HEK293T (cell line): ENCODE measurements at places on chromosomes 2 and 18.

GRCh38 chr2:8633735-8634313, 48.0 kb upstream of the ID2 start:
- no peak for DNase-seq

DNA sequence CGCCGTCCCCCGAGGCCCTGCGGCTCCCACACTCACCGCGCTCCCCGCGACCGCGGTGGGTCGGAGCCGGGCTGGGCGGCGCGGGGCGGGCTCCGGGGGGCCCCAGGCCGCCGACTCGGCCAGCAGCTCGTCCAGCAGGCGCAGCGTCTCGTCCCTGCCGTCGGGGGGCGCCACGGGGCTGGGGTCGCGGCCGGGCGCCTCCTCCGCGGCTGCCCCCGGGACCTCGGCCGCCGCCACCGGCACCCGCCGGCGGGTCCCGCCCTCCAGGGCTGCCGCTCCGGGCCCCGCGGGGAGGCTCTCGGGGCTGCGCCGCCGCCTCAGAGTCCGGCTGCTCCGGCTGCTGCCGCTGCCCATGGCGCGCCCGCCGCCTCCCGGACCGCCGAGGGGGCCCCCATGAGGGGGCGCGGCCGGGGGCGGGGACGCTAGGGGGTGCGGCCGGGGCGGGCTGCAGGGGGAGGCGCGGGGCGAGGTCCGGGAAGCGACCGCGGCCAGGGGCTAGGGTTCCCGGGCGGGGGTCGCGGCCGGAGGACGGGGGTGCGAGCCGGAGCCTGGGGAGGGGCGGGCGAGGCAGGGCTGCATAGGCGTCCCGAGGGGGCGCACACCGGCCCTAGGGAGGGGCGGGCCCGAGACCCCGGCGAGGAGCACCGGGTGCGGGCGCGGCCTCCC, at the start of gene CYS1:
Gene CYS1 (minus strand): TSS at position 542 of the 666 bp plus-strand sequence. CDS start 188 bp downstream, at position 354.
- peak; percentile 74 for DNase-seq

DNA sequence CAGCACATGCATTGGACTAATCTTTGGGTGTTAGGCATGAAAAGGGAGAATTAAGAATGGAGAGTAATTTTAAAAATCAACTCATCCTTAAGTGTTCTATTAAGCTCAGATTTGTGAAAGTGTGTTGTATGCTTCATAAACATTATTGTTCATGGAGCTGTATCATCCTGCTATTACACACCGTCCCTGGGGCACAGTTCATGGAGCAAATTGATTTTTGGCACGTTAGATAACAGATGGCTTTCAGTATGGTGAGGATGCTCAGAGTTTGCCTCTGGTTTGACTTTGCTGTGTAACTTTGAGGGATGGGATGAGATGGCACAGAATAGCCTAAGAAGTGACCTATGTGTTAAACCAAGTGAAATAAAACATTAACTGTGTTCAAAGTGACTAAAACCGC, 97.1 kb downstream of the MGAT5 start:
- DNase-seq: no peak

DNA sequence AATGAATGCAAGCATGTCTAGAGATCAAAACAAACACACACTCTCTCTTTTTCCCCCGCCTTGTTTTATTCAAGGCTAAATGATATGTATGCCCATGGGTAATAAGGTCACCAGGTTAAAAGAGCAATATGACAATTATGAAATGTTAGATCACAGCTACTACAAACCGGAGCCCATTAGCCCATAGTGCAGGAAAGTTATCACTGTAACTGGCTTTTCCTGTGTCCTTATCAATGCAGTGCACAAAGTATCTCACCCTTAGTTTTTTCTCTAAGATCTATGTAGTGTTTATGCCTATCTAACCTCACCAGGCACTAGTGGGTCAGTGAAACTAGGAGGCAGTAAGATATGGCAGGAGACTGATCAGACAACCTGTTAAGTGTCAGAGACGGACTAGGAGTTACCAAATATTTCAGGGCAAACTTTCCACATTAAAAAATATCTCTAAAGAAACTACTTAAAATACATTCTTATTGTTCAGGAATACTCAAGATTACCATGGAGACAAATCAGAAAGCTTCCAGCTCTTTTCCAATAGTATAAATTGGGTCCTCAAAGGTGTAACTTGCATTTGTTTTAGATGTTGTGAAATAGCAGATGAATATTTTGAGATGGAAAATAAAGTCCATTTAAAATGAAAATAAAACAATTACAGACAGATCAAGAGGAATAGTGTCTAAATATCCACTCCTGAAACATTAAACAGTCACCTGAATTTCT, 282.2 kb downstream of the EXOC6B start:
- DNase-seq: no peak

- DNase-seq: peak; percentile 30
Measured at GRCh38 chr2:216370961-216371712, 1.1 kb downstream of the MARCHF4 start.

DNA sequence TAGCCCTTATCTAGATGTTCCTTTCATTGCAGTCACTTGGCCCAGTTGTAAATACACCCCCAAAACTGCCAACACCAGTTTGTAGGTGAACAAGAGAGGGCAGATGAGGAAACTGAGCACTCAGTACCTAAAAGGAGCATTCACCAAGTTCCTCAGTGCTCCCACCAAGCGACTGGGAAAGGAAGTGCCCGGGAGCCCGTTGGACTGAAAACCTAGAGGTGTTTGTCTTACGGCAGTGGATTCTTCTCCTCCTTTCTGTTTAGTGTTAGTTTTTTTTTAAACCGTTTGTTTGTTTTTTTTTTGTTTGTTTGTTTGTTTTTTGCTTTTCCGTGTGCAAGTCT, 43.3 kb downstream of the SOX11 start:
- no peak for DNase-seq

GRCh38 chr2:24403168-24403831, 43.0 kb upstream of the ITSN2 start:
- DNase-seq: no peak

DNA sequence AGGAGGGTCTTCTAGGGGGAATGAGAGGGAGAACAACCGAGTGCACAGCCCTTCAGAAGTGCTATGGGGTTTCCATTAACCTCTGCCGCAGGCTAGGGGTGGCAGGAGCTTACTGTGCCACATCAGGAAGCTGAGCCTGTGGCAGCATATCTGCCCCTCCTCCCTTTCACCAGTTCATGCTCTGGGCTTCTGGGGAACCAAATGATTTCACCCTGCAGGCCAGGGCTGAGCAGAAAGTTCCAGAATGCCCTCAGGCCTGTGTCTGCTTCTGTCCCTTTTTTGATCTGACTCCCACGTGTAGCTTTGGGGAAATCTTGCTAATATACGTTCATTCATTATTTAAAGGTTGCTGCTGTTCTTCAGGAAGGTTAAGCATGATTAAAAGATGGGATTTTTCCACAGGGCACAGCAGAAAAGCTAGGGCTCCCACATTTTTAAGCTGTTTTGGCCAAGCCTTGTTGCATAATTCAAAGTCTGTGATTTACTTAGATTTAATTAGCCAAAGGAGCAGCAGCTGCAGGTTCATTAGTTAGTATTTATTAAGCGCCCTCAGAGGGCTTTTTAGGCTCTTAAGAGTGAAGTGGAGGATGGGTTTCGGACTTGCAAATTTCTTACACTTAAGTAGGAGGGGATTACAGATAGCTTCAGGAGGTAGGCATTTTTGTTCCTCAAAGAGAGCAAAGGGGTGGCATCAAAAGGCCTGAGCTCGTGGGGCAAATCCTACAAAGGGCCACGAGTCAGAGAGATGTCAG, 10.2 kb downstream of the TMEM247 start:
- no peak for DNase-seq

DNA sequence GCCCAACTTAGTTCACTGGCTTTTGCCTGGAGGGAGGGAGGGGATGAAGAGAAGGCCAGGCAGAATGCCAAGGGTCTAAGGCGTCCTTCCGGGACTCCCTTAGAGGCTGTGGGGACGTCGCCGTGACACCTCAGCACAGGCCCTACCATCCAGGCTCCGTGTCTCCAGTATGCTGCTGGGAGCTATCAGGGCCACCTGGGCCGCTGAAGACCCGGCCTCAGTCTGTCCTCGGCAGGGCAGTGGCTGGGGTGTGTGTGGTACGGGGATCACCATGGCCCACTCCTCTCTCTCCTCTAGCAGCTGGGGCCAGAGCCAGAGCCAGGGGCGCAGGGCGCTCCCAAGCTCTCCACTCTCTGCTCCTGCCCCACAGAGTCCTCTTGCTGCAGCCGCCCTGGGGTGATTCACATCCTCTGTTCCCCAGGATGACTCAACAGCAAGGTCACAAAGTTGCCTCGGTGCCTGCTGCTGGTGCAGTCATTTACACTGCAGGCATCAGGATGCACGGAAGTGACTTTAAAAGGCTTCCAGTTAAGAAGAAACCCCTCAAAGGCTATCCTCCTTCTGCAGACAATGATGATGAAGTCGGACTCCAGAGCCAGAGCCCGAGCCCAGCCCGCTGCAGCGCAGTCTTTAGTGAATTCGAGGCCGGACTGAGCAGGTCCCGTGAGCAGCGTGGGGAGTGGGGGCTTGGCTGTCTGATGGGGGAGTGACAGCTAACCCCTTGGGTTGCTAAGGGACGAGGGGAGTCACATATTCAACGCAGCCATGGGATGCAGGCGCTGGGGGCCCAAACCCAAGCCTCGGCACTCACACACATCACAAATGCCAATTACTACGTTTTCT, 31.9 kb downstream of the SNORC start:
- DNase-seq: no peak

DNA sequence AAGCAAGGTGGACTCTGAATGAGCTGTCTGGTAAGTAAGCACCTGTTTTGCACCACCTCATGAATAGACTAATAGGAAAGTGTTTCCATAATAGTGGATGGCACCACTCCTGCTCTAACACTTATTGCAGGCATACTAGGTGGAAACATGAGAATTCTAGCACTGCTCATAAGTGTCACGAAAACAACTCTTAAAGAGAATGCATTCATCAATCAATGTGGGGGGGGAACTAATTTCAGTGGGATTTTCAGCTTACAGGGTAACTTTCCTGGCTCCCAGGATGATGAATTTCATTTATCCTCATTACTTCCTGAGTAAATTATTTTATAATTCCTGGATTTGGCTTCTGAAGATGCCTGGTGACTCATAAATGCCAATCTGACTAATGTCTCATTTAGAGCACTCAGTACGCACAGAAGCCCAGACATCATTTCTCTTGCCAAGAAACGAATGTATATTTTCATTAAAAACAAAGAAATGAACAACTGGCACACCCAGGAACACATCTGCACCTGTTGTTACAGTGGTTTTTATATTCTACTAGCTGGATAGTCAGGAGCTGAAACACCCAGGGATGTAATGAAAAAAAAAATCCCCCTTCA, 129.6 kb downstream of the PID1 start:
- DNase-seq: no peak

GRCh38 chr18:46098616-46098933, 479 bp upstream of the ATP5F1A start:
- no peak for DNase-seq

DNA sequence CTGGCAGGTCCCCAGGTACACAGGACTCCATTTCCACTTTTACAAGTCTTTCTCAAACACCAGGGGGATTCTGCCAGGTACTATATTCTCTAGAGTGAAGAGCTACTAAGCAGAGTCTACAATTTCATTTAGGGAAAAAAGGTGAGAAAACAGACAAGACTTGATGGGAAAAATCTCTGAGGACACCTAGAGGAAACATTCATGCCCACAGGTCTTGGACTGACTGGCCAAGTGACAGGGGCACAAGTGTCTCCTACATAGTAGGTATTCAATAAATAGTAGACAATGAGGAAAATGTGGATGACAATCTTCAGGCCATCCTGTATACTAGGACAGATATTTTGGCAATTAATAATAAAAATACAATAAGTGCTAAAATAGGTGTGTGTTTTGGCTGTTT, 228.6 kb downstream of the CLIP4 start:
- DNase-seq: no peak
